A549 treated with dexamethasone at 1 μM for 4 hours (cell line): ENCODE measurements at places on chromosomes 12 and 14. TPM values are rescaled to one million over a fixed set of nuclear protein-coding genes. Genes with fewer than 3 reads are reported as not detected.

Gene TMEM30B
- 0.18 to 0.42 TPM (median 0.30 TPM) in 5 replicates for total RNA-seq

Gene NXPH4
- total RNA-seq, result 3.7 to 6.8 TPM (median 5.3 TPM) in 5 replicates

Gene CLEC4D
- total RNA-seq, result not detected in 5 replicates

Gene OR11H12
- not detected in 5 replicates for total RNA-seq

Gene KRT5
- 0.46 to 1.5 TPM (median 0.70 TPM) in 5 replicates for total RNA-seq

Gene USP44
- total RNA-seq, result 0.07 to 0.14 TPM (median 0.08 TPM) in 5 replicates

Gene SYT1
- total RNA-seq, result 4.6 to 6.7 TPM (median 5.6 TPM) in 5 replicates

Gene LRIG3
- 3.6 to 4.8 TPM (median 3.8 TPM) in 5 replicates for total RNA-seq

Gene NEK9
- total RNA-seq, result 24.4 to 34.0 TPM (median 32.5 TPM) in 5 replicates

Gene TCTN2
- 11.9 to 13.7 TPM (median 13.2 TPM) in 5 replicates for total RNA-seq

Gene KTN1
- 102 to 131 TPM (median 116 TPM) in 5 replicates for total RNA-seq
